ENCODE measurements at places on chromosomes 7 and 10.

GRCh38 chr7:80372415-80372814, 139.4 kb downstream of the GNAT3 start:
- no peak for DNase-seq

DNA sequence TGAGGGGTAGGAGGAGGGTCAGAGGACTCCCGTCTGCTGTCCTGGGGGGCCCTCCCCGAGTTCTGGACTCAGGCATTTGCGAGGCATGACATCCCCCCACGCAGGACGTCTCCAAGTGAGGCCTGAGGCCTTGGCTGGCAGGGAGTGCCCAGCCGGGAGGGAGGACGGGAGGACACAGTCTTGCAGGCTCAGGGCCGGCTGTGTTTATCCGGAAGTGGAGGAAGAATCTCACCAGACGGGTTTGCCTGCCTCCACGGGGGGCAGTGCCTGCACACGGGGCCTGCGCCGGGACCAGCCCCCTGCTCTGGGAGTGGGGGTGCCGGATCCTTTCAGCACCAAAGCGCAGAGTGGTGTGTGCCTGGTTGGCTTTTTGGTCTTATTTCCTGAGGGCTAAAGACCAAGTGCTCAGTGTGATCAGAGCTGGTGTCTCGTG, 10.9 kb downstream of the PWWP2B start:
- DNase-seq, result no peak

GRCh38 chr7:41481353-41481752, 221.5 kb downstream of the INHBA start:
- no peak for DNase-seq

GRCh38 chr7:112790586-112791003, 402 bp upstream of the TMEM168 start:
- DNase-seq, result no peak

DNA sequence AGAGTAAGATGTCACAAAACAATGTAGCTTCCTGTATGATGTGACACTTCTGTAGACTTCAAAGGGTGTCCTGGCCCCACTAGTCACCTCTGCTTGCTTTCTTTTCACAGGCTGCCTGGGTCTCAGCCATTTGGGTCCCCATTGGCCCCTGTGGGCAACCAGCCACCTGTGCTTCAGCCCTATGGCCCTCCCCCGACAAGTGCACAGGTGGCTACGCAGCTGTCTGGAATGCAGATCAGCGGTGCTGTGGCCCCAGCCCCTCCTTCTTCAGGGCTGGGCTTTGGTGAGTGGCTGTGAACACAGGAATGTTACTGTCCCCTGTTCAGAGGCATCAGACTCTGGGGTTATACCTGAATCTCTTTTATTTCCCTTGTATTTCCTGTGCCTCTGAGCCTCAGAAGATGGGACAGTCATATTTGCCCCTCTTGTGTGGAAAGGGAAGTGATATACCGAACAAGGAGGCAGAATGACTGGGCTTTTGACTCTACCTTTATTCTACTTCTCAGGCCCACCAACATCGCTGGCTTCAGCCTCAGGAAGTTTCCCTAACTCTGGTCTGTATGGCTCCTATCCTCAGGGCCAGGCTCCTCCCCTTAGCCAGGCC, 15.4 kb downstream of the SEC24C start:
- DNase-seq, result no peak
